Vagina (tissue), 2 donors: ENCODE measurements at places on chromosomes 5 and 9.

DNA sequence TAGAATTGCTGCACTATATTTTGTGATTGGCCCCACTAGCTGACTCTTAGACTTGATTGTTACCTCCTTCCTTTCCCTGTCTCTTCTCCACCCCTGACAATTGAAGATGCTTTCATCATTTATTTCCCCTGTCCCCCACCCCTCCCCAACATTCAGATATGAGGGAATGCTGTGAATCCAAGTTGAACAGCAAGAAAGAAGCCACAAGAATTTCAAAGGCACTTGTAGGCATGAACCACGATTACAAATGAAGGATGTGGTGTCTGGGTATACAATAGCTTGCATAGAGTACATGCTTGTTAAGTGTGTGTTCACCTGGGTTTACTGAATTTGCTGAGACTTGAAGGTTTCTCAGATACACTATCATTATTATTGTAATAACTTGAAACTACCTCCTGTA is 78.3 kb upstream of the TRIO start:
- no peak for DNase-seq

DNA sequence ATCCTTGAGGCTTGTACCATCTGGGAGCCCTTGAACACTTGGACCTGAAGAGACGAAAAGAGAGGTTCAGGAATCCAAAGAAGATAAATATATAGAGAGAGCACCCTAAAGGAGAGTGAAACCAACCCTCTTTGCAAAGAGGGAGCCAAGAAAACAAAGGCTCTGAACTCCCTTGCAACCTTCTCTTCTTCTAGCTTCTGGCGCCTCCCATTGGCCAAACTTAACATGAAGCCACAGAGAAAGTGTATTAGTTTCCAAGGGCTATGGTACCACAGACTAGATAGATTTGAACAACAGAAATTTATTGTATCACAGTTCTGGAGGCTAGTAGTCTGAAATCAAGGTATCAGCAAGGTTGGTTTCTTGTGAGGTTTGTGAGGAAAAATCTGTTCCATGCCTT is 175.1 kb downstream of the HCN1 start:
- DNase-seq = no peak

DNA sequence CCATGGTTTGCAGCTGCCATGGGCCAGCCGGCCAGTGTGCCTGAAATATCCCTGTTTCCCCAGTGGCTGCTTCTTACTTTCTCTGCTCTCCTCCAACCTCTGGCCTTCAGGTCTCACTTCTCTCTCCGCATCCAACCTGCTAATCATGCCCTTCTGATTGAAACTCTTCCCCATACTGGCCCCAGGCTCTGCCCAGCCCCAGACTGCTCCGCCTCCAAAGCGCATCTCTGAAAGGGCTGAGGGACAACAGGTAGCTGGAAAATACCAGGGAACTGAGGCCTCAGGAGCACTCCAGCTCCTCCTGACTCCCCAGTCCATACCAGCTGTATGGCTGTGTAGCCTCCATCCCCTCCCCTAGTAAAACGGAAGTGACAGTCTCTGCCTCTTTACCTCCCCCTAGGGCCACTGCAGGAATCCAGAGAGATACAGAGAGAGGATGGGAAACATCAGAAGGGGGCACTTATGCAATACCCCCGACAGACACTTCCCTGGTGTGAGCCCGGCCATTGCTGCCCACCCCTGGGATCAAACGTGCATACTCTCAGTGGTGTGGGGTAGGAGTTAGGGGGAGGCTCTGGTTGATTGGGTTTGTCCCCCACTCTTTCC is 34.2 kb downstream of the PAX5 start:
- no peak for DNase-seq

DNA sequence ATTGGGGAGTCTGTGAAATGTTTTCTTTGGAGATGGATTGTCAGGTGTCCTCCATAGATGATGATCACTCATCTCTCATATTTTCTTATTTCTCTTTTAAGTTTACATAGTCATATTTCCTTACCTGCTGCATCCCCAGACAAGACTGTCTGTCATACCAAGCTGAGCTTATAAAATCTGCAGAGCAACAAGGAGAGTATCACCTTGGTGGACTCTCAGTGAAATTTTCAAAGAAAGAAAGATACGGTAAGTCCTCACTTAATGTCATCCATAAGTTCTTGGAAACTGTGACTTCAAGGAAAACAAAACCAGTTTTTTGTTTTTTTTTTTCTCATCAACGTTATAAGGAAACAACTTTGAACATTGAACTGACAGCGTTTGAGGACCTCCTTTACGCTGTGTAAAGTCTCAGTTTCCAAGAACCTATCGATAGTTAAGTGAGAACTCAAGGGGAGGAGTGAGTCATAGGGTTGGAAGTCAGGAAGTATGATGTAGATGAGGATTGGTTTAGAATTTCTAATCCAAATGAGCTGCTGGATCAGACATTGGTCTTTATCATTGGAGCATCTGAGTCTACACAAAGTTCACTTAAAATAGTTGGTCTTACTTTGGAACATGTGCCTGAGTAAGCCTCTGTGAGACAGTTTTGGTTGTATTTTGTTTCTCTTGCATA is 45.5 kb downstream of the SPIN1 start:
- DNase-seq = no peak

DNA sequence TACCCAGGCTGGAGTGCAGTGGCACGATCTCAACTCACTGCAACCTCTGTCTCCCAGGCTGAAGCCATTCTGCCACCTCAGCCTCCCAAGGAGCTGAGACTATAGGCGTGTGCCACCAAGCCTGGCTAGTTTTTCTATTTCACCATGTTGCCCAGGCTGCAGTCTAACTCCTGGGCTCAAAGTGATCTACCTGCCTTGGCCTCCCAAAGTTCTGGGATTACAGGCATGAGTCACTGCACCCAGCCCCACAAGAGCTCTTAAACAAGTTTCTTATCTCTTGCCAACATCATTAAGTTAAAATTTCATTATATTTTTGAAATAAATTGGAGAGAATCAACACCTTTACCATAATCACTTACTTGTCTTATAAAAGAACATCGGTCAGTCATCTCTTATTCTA is 280.3 kb downstream of the ARHGEF28 start:
- no peak for DNase-seq

- no peak for DNase-seq
Measured at GRCh38 chr9:34519321-34520020, 3.3 kb downstream of the ENHO start.

- DNase-seq = no peak
Measured at GRCh38 chr9:5188060-5188984, 2.9 kb upstream of the INSL6 start.

GRCh38 chr9:104895572-104895971 is 32.4 kb downstream of the ABCA1 start:
- no peak for DNase-seq

GRCh38 chr5:110297152-110297670 is 429.3 kb downstream of the TMEM232 start:
- no peak for DNase-seq

DNA sequence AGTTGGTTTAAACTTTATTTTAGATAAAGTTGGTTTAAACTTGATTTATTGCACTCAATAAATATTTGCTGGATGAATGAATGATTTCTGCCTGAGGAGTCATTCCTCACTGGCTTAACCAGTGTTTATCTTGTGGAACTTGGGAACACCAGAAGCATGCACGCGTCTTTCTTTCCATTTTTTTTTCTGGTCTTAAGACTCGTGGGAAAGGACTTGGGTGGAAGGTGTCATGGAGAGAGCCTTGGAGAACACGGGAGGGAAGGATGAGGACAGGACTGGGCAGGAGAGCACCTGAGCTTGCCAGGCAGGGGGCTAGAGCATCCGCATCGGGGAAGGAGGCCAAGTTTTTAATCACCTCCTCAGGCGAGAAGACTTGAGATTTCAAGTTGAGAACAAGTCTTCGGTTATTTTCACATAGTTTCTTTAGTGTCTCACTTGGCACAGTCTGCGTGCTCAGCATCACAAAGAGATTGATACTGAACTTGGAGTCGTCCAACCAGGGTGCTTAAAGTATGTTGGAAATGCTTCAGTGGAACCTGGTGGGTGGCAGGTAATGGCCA is 144.2 kb downstream of the PDZD2 start:
- no peak for DNase-seq

DNA sequence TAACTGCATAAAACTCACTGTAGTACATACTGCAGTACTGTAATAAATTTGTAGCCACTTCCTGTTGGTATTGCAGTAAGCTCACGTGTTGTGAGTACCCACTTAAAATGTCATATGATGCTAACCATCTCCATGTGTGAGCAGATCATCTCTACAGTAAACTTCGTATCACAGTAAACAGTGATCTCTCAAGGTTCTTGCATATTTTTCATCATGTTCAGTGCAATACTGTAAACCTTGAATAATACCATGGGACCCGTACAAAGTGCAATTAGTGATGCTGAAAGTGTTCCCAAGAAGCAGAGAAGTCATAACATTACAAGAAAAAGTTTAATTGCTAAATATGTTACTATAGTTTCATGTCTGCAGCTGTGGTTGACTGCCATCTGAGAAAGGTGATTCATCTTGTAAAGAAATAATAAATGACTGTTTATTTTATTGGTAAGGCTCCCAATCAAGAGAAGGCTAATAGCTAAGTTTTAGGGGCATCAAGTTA is 253.8 kb upstream of the POU5F2 start:
- DNase-seq = no peak

GRCh38 chr5:82720213-82721086 is 356.7 kb downstream of the TMEM167A start:
- no peak for DNase-seq

DNA sequence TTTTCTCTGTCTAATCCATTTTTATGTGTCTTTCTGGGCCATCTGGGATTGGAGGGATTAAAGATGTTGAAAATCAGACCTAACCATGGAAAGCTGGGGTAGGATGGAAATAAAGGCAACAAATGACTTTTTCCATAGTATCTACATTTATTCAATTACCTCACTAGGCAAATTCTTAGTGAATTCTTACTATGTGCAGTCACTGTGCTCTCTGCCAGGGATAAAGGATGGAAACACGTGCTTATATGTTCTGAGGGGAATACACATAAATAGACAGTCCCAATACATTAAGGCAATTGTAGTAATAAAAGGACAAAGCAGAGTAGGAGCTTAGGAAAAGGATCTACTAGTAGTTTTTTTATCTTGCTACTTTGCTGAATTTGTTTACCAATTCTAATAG is 214.2 kb downstream of the PRR16 start:
- no peak for DNase-seq

- no peak for DNase-seq
Measured at GRCh38 chr5:123992641-123993040, 480.7 kb downstream of the CSNK1G3 start.

GRCh38 chr9:29437526-29437925 is 1864.2 kb upstream of the C9orf72 start:
- no peak for DNase-seq

DNA sequence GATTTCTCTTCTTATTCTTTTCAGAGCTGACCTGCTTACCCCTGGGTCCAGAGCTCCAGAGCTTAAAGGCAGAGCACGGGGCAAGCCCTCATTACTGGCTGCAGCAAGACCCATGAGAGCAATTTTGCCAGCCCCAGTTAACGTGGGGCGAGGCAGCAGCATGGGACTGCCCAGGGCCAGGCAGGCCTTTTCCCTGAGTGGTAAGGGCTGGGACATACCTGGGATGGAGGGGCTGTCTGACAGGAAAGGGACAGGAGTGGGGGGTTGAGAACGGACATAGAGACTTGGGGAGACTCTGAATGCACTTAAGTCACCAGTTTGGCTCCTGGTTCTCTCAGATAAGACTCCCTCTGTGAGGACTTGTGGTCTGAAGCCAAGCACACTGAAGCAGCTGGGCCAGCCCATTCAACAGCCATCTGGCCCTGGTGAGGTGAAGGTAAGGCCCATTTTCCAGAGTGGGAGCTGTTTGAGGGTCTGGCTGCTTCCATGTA is 26.2 kb downstream of the HMGXB3 start:
- no peak for DNase-seq

DNA sequence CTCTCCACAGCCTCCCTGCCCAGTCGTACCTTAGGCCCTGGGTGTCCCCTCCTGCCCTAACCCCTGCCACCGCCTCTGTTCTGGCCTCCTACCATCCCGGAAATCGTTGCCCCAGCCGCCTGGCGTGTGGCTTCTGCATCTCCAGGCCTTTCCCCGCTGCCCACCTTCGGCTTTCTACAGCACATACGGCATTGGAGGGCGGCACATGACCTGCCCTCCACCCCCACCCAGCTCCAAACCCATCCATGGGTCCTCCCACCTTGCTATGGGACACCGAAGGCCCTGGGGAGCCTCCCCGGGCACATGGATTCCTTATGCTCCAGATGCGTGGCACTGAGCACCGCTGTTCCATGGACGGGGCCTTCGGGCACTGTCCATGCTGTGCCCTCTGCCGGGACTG is 32.0 kb downstream of the FGF18 start:
- no peak for DNase-seq

DNA sequence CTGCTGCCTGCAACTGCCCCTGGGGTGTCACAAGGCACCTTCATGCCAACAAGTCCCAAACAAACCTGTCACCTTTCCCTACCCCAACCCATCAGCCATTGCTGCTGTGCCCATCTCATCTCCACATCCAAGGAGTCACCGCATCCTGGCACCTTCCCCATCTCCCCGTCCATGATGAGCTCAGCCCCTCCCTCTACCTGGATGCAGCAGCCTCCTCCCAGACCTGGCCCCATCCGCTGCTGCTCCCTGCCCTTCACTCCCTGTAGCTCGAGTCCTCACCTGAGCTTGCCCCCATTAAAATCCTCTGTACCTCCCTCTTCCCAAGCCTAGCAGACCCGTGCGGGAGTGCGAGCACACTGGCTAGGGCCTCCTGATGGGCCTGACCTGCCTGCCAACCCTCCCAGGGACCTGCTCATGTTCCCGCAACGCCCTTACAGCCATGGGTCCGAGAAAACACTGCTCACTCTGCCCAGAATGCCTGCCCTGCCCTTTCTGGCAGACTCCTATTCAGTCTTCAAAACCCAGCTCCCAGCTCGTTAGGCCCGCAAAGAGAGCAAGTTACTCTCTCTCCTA is 110.6 kb downstream of the ADAMTS2 start:
- no peak for DNase-seq
